ENCODE measurements at places on chromosomes 2 and 18. TPM values are rescaled to one million over a fixed set of nuclear protein-coding genes. Genes with fewer than 3 reads are reported as not detected.

Gene IL1RN
- not detected for polyA plus RNA-seq

Gene CREG2
- polyA plus RNA-seq = 1.4 TPM

Gene MEP1B
- polyA plus RNA-seq = not detected

Gene DSG1
- polyA plus RNA-seq = not detected

Gene HOXD4
- 1.6 TPM for polyA plus RNA-seq

Gene DNER
- 1.4 TPM for polyA plus RNA-seq

Gene SRD5A2
- polyA plus RNA-seq = not detected

Gene PLB1
- 0.10 TPM for polyA plus RNA-seq

Gene KCNJ3
- polyA plus RNA-seq = not detected

Gene DYTN
- polyA plus RNA-seq = not detected

Gene GFPT1
- 6.8 TPM for polyA plus RNA-seq

Measured in SK-N-SH (cell line).